ENCODE measurements at places on chromosomes 16 and 17.

DNA sequence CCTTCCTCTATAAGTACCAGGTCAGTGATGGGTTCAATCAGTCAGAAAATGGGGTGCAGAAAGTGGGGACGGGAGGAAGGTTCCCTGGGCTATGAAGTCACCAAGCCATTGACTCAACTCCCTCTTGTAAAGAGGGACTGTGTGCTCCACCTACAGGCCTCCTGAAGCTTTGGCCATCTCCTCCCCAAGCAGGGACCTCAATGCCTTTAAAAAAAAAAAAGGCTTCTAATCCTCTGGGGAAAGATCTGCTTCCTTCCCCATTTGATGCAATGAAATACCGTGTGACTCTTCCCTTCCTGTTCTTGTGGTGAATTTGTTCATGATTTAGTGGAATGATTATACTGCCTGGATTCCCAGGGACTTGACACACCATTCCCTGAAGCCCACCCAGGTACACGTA lies 30.8 kb downstream of the VWA3A start:
- DNase-seq = no peak

DNA sequence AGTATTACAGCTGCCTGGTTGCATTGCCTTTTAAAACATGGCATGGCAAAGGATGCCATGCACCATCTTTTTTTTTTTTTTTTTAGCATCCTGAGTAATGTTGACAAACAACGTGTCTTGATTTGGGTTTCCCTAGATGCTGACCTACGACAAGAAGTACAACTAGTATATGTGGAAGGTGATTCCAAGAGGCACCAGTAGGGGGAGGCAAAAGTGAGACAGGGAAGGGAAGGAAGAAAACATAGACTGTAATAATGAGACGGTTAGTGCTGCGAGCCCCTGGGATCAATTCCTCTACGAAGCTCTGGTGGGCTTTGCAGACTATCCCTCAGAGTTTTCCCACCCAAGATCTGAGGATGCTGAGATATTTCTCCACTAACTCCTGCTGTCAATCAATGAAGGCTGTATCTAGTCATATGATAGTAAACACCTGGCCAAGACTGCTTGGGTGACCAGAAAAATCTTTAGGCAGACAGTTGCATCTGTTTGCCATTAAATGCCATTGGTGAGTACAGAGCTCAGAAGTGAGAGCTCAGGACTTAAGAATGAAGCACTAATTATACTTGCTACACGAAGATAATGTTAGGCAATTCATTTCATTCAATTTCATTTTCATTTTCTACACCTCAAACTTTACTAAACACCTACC lies 458.6 kb upstream of the GOT2 start:
- DNase-seq = no peak

- no peak for DNase-seq
Observed at GRCh38 chr16:2734844-2735515, 15.0 kb upstream of the PRSS27 start.

DNA sequence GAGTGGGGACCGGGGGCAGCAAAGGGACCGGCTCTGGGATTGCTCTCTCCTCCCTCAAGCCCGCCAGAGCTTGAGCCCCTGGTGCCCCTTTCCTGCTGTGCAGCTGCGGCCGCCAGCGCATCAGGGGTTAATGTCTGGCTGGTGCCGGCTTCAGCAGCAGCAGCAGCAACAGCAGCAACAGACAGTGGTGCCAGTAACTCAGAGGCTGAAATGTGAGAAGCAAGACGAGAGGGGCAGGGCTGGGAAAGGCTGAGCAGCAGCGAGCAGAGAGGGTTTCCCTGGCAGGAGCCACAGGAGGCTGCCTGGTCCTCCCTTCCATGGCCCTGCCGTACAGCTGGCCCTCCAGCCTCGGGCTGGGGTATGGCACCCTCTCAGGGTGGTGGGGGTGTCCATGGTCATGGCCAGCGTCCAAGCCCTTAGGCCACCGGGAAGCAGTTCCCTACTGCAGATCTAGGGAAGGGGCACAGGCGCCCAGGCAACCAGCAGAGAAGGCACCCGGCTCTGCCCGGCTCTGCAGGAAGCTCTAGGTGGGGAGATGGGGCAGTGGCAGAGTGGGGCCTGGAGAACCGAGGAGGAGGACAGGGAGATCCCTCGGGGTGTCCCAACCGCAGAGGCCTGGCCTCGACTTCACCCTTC lies 21.1 kb upstream of the TFAP4 start:
- DNase-seq = no peak

DNA sequence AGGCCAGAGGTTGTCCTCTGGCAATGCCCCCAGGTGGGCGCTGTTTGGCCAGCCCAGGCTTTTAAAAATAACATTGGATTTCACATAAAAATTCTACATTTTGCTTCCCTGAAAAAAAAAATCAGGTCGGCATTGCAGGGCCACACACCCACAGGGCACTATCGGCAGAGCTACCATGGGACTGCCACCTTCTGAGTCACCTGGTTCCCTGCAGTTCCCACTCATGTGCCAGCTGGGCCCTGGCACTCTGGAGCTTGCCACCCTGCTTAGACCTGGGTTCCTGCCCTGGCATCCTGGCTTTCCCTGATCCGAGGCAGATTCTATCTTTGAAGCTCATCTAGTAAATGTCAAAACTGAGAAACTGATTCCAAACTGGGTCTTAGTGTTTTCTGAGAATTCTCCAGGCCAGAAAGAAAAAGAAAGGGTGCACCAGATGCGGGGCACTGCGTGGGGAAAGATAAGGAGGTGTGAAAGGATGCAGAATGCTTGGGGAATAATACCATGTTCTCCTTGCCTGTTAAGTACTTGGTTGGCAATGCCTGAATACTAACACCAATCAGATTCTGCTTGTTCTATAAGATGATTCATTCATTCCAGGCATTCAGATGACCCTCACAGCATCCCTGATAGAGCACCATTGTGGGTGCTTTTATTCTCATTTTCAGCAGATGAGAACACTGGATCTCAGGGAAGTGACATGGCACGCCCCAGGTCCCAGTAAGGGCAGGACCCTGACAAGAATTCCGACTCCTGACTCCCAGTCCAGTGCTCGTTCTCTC lies 51.8 kb downstream of the RAI1 start:
- no peak for DNase-seq

DNA sequence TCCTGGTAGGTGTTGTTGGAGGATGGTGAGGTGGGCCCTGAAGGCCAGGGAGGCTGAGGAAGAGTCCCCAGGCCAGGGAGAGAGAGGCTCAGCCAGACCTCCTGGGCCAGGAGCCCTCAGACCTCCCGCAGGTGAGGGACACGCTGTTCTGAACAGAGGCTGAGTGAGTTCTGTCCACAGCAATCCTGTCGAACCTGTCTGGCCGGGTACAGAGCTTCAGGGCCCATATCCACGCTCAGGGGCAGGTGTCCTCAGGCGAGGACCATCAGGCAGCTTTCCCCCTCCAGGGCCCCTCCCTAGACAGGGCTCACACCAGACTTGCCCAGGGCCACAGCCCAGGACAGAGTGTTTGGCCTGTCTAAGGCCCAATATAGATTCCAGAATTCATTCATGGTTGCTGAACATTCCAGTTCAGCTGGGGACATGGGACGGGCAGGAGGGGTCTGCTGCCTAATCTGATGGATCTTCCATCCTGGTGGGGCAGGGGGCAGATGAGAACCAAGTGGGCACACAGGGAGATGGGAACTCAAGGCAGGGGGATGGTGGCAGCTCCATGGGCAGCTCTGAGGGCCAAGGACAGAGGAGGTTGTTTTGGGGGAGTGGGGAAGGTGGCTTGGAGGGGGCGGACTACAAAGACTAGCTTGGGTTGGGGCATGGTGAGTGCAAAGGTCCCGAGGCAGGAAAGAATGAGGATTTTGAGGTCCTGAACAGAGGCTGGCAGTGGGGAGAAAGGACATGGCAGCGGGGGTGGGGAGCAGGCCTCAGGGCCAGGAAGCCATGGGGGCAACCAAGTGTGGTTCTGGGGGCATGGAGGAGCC lies 23.4 kb upstream of the MPRIP start:
- no peak for DNase-seq

DNA sequence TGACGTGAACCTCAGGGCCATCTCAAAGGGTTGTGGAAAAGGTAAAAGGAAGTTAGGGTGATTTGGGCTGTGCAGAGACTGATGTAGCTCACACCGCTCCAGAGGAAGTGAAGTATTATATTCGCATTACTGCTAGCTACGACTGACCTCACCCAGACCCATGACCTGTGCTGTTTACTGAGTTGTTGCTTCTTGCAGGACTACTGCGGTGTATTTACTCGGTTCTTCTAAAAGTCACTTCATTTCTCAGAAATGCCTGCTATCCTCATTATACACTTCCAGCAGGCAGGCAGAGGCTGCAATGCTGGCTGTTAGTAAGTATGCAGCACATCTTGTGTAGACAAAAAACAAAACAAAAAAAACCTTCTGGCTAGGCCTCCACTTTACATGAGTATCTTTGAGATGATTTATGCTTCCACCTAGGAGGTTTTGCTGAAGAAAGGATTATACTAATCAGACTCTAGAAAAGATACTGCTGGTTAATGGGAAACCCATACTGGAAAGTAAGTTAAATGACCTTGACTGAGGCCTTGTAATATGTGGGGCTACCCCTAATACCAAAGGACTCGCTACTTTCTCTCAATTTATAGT lies 76.0 kb downstream of the CREBBP start:
- no peak for DNase-seq

DNA sequence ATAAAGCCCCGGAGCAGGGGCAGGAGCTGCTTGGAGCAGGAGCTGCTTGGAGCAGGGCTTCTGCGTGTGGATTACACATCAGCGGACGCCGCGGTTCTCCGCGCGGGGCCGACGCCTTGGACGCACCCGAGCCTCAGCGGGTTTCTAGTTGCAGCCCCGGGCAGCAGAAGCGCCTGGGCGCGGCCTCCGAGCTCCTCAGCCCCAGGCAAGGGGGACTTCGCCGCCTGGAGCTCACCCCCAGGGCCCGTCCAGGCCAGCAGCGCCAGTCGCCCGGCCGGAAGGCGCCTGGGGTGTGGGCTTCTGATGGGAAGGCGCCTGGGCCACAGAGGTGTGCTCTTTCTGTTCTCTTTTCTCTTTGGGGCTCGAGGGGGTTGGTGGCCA lies 6.3 kb downstream of the FOXF1 start:
- DNase-seq = no peak

- DNase-seq = no peak
Observed at GRCh38 chr16:73143576-73144422, 95.9 kb upstream of the ZFHX3 start.

DNA sequence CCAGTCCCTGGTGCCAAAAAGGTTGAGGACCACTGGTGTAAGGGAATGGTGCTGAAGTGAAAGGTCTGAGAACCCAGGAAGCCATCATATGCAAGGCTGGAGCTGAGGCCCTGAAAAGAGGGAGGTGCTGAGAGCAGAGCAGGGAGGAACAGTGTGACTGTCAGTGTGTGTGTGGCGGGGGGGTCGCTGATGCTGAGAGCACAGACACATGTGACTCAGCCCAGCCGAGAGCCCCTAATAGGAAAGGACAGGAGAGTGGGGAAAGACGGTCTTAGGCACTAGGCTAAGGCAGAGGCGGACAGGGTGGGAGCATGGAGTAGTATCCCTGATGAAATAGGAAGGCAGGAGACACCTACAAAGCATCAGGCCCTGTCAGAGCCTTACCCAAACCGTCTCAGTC lies 1.2 kb downstream of the B9D1 start:
- no peak for DNase-seq

- no peak for DNase-seq
Observed at GRCh38 chr17:37706446-37706845, 38.4 kb downstream of the HNF1B start.

- no peak for DNase-seq
Observed at GRCh38 chr16:49575346-49576172, 202.0 kb downstream of the C16orf78 start.

DNA sequence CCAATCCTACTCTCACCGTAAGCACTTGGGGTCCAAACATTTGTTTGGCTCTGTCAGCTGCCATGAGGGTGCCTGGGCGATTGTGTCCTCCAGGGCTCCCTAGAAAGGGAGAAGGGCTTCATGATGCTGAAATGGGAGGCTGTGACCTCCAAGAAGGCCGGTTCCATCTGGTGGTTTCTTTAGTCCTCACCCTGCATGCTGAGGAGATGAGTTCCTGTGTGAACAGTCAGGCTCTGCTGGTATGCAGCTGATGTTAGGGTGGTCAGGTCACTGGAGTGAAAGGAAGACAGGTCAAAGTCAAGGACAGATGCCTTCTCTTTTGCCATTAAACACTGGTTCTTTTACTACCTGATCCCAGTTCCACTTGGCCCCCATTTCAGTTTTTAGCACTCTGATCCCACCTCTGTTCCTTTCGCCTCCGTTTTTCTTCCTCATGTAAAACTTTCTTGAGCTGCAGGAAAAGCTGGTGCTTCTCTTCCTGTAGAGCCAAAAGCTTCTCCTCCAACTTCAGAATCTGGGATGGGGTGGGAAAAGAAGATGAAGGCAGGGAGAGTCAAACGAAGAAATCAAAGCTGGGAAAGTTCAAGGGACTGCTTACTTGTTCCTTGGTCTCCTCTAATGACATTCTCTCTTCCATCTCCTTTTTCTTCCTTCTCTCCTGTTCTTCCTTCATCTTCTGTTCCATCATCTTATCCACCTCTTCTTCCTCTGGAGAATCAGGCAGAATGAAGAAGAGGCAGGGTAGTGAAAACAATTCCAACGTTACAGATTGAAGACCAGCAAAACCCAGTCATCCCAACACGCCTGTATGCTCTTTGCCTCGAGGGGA lies 1.1 kb downstream of the GPS2 start:
- DNase-seq = no peak

DNA sequence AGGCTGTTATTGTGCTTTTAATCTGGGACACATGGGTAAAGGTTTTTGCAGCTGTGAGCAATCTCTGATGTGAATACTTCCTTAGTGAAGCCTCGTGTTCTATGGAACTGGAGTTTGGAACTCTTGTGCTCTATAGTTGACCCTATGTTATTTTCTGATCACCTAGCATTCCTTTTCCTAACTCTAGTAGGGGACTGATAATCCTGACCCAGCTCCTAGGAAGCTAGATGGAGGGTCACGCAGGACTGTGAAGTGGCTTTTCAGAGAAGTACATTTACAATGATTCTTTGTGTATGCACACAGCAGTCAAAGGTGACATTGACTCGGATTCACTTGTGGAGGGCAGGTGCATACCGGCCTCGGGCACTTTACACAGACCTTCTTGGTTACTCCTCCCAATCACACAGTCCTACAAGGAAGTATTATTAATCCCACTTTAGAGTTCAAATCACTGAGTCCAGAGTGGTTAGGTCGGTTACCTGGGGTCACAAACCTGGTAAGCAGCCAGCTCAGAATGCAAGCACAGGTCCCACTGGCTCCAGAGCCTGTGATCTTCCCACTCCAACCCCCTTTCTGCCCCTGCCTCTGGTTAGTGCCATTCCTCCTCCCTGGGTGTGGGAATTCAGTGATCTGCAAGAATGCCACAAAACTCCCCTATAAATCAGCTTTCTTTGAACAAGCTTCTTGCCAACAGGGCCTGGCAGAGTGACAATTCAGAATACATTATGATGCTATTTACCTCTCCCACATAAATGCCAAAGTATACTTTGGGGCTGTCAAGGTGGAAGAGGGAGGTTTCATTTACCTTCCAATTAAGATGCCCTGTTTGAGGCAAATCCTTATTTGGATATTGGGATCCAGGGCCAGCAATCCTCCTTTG lies 7.1 kb downstream of the CHD9NB start:
- no peak for DNase-seq

DNA sequence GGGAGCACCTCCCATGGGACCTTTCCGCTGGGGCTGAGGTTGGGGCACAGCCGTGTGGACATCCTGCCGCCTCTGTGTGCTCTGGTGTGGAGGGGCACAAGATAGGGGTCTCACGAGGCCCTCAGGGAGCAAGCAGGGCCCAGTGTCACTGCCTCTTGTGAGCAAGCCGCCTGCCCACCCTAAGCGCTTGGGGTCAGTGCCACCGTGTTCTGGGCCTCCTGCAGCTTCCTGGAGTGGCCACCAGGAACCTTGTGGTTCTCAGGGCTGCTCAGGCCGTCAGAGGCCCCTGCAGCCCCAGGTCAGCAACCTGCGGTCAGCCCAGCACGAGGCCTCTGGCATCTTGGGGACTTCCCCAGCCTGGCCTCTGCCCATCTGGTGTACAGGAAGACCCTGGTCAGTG lies 13.6 kb upstream of the CAPN15 start:
- DNase-seq = no peak
